Left colon (tissue), 2 donors: ENCODE measurements at places on chromosomes 5 and 9.
A peak's percentile ranks its signal among the peaks of the same experiment; 100 is the strongest.

- no peak for DNase-seq
Measured at GRCh38 chr9:112489876-112490666, 3.4 kb downstream of the KIAA1958 start.

DNA sequence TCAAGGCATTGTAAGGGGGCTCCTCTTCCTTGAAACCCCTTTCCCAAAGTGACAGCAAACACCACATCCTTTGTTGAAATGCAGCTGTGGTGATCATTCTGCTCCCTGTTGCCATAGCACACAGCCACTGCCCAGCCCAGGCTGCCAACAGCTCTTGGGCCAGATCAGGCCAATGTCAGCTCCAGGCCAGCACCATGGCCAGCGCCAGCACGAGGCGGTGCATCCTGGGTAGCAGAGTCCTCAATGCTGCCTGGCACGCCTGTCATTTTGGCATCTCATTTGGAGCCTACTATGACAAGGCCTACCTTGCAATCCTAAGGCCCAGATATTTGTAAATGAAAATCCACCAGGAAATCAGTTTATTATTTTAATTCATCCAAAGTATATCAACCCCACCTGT lies 390.6 kb downstream of the DNAH5 start:
- DNase-seq: no peak

DNA sequence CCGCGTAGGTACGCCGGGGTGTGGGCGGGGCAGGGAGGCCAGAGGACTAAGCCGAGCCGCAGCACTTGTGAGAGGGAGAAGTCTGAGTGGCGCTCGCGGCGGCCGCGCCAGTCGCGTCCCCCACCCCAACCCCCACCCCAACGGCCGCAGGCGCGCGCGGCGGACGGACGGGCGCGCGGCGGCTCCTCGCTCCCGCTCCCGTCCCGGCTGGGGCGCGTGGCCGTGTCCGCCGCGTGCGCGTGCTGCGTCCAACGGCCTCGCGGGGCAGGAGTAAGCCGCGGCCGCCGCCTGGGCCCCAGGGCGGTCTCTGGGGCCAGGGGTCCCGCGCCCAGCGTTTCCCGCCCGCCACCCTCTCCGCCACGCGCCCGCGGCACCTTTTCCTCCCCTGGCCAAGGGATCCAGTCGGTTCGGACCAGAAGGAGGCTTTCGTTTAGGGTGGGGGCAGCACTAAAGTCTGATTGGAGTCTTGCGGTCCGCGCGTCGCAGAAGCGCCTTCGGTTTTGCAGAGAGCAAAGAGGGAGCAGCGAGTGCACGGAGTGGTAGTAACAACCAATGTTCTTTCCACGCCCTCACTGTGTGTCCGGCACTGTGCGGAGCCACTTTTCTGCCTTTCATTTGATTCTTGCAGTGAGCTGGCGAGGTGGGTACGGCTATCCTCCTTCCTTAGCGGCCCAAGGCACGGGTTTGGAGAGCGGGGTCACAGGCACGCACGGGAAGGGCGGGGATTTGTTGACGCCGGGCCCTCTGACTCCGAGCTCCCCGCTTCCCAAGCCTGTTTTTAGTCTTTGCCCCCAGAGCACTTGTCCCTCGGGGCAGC lies 483 bp downstream of the G3BP1 start:
- DNase-seq: peak; percentile 65

GRCh38 chr9:16553869-16554540 lies 316.5 kb downstream of the BNC2 start:
- no peak for DNase-seq

DNA sequence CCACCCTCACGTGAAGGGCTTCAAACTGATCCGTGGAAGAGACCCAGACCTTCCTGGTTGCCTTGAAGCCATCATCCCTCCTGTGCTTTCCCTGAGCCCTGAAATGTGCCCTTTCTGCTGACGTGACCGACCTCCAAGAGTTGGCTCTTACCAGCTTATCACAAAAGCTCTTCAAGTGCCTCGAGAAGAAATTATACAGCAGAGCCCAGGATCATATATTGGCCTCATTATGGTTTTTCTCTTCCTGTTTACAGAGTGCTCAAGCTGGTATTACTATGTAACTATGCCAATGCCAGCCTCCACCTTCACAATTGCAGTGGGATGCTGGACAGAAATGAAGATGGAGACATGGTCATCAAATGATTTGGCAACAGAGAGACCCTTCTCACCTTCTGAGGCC lies 66.0 kb downstream of the AOPEP start:
- DNase-seq: no peak

DNA sequence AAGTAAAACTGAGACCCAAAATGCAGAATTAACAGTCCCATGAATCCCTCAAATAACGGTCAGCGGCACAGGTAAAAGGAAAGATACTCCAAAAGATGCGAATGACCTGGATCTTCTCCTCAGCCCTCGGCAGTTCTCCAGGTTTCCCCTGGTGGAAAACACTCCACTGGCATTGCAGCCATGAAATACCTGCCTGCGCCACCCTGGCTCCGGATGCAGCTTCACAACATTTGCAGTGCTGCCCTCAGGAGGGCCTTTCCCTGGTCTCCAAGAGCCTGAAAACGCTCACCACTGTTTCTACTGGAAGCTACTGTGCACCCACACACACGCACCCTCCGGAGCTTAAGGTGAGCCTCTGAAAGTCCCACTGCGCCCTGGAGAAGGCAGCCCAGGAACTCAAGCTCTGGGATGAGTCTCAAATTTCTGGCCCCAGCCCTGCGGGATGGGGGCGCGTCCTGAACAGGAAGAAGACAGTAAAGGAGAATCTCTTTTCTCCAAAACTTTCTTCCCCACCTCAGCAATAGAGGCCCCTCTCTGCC lies 612 bp downstream of the UGT3A2 start:
- no peak for DNase-seq

DNA sequence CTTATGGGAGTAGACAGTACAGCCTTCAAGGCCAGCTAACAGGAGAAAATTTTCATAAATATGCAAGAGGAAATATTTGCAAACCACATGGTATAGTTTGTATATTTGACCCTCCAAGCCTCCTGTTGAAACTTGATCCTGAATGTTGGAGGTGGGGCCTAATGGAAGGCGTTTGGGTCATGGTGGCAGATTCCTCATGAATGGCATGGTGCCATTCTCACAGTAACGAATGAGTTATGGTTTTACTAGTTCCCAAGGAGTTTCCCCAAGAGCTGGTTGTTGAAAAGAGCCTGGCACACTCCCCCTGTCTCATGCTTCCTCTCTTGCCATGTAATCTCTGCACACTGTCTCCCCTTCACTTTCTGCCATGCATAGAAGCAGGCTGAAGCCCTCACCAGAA lies 3.3 kb upstream of the PAIP1 start:
- no peak for DNase-seq

DNA sequence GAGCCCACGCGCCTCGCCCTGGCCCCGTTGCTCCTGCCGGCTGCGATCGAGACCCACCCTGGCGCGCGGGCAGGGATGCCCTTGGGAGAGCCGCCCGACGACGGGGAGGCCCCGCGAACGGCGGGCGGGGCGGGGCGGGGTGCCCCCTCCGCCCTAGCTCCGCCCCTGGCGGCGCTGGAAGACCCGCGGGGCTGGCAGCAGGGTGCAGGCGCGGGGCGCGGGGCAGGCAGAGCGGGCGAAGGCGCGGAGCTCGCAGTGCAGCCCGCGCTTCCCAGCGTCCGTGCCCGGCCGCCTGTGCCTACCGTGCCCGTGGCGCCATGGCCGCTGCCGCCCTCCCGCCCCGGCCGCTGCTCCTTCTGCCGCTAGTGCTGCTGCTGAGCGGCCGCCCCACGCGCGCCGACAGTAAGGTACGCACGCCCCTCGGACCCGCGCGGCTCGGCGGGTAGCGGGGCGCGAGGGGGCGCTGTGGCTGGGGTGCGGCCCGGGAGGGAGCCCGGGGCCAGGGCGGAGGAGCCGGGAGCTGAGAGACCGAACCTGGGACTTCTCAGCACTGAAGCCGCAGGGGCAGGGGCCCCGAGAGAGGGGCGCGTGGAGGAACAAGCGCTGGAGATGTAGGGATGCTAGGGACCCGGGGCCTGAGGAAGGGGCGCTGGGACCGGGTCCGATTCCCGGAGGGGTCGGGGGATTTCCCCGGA lies at the start of gene OLFML2A:
Gene OLFML2A, plus strand, starts transcription at position 180 of the 695 bp plus-strand sequence. Its CDS starts 138 bp downstream, at position 318.
- DNase-seq: no peak

GRCh38 chr5:7242118-7242710 lies 153.7 kb upstream of the ADCY2 start:
- no peak for DNase-seq

DNA sequence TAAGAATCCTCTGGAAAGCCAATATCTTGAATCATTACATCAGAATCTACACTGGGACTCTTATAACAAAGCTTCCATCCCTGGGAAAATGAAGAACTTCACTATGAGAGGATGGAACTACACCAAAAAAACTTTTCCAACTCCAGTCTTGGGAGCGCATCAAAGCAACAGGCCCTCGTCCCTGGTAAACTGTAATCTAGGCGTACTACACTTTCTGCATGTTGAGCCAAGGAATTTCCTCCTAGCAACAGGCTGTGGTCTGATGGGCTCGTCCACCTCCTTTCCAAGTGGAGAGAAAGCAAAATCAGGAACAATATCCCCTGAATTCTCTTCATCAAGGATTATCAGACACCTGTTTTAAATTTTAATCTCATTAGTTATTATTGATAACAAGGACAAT lies 94.1 kb downstream of the NFIB start:
- DNase-seq: no peak

GRCh38 chr9:26129217-26129616 lies 451.0 kb upstream of the TUSC1 start:
- DNase-seq: no peak

GRCh38 chr5:98935206-98935605 lies 6.4 kb upstream of the CHD1 start:
- DNase-seq: no peak

DNA sequence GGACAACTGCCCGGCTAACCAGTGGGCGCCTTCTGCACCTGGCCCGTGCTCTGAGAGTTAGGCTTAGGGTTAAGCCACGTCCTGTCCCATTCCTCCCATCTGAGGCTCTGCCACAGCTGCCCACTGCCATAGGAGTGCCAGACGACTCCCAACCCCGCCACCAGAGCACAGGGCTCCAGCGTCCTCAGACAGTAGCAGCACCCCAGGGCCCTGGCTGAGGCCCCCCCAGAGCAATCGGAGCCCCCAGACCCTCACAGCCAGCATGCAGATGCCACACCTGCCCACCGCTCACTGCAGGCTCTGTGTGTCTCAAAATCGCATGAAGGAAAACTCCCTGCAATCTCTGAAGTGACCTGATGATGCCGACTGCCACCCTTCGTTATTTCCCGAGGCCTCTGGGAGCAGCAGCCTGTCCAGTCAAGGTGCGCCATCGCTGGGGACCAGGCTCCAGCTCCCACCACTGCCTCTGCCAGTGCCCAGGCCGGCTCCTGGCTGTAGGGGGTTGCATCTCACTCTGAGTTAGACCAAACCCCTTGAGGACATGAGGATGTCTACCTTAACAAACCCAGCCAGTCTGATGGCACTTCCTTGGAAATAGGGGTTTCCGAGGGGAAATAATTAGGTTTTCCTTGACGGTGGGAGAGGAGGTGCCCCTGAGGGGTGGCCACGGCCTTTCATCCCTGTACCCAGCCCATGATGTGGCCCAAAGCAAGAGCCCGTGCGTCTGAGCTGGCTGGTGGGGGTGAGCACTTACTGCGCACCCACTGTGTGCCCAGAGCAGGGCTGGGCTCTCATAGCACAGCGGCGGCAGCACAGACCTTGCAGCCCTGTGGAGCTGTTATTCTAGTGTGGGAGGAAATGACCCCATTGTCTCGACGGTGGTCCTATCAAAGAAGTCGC lies 58.0 kb upstream of the RNF130 start:
- DNase-seq: no peak

- no peak for DNase-seq
Measured at GRCh38 chr9:115073456-115073855, 44.5 kb downstream of the TNC start.

DNA sequence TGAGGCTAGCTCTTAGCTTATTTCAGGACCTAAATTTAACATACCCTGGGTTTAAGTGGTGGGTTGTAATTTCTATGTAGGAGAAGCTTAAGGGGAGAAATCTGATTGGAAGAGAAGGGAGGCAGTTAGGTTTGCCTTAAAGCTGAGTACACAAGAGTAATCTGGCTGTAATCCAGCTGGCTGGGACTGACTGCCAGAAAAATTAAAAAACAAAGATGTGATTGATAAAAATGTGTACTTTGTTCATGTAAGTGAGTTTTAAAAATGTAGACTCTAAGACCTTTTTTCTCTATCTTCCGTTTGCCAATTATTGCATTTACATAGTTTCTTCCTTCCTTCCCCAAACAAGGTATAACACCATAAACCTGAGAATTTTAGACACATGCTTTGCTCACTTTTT lies 17.5 kb upstream of the MSMP start:
- DNase-seq: no peak

GRCh38 chr9:76092572-76092971 lies 202.1 kb downstream of the PCSK5 start:
- no peak for DNase-seq

GRCh38 chr5:1090538-1090937 lies 21.3 kb downstream of the SLC12A7 start:
- no peak for DNase-seq

- DNase-seq: no peak
Measured at GRCh38 chr9:75906531-75906930, 16.1 kb downstream of the PCSK5 start.

GRCh38 chr5:80864706-80865435 lies 95.3 kb upstream of the RASGRF2 start:
- DNase-seq: no peak

DNA sequence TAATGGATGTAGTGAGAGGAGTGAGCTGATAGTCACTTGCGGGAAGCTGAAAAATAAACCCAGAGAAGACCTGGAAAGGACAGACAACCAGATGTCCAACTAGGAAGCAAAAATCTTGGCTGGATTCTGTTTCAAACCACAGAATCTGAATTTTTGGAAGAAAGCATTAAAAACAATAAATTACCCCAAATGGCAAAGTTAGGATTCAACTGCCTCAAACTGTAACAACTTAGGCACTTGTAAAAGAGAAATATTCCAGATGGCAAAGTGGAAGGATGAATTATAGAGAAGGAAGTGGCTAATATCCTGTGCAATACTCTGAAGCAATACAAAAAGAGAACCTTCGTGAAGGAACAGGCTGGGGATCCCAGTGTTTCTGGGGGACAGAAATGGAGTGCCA lies 46.8 kb upstream of the SLIT3 start:
- no peak for DNase-seq

DNA sequence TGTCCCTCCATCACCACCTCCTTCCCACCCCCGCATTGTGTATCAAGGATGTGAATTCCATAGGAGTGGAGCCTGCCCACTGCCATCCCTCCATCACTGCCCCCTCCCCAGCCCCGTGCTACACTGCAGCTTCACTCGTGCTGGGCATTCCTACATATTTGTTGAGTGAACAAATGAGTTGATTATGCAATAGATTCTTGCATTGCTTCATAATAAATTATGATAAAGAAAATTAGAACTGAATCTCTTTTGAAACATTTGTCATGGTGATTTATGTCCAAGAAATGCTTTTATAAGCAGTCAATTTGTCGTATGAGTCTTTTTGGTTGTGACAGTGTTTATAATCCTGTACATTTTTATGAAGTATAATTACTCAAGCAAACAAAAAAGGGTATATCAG lies 83.2 kb downstream of the IRX1 start:
- no peak for DNase-seq

- no peak for DNase-seq
Measured at GRCh38 chr5:106876665-106877194, 794.0 kb downstream of the EFNA5 start.

GRCh38 chr5:14580398-14581034 lies 1.1 kb upstream of the OTULINL start:
- peak; percentile 62 for DNase-seq

- DNase-seq: no peak
Measured at GRCh38 chr9:16563446-16563845, 307.0 kb downstream of the BNC2 start.

GRCh38 chr9:91186632-91187108 lies 175.0 kb downstream of the AUH start:
- DNase-seq: no peak

- no peak for DNase-seq
Measured at GRCh38 chr5:130141659-130142320, 237.5 kb downstream of the CHSY3 start.
